ENCODE measurements at places on chromosomes 13 and 19. TPM values are rescaled to one million over a fixed set of nuclear protein-coding genes. Genes with fewer than 3 reads are reported as not detected.

GRCh38 chr13:93116809-93117208 lies 109.8 kb upstream of the GPC6 start:
- no peak for DNase-seq

The KCNN1 gene
- polyA plus RNA-seq = not detected

DNA sequence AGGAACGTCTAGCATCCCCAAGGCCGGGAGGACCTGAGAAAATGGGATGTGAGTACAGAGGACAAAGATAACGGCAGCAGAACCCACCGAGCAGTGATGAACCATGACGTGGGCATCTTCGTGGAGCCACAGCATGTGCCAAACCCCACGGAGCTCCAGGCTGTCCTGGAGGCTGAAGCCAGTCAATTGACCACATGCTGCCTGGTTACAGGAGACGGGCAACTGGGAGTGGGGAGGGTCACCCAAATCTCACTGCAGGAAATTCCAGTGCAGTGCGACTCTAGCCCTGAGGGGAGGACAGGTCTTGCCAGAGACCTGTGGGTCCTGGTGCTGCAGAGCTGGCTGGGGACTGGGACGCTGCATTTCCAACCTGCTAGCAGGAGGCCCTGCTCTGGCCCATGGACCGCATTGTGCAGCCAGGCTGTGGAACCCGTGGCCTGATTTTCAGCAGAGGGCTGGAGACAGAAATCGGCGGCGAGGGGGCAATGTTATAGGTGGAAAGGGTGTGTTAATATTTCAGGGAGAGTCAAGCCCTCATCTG lies 3.2 kb upstream of the GRTP1 start:
- no peak for DNase-seq

The APOC4 gene
- not detected for polyA plus RNA-seq

The THSD8 gene
- polyA plus RNA-seq = 10.8 TPM

GRCh38 chr13:100339411-100339940 lies 249.1 kb downstream of the GGACT start:
- DNase-seq = no peak

- peak; percentile 57 for DNase-seq
Observed at GRCh38 chr19:1590641-1591397, 1.8 kb downstream of the MBD3 start.

The USPL1 gene
- 7.9 TPM for polyA plus RNA-seq

GRCh38 chr19:33388725-33389420 lies 15.4 kb downstream of the CEBPG start:
- DNase-seq = no peak

The TMPRSS9 gene
- 0.28 TPM for polyA plus RNA-seq

The SHISA2 gene
- polyA plus RNA-seq = 0.35 TPM

The RPL36 gene
- polyA plus RNA-seq = 1,128 TPM

The CEACAM3 gene
- polyA plus RNA-seq = not detected

GRCh38 chr13:20460761-20461160 lies 64.9 kb downstream of the CRYL1 start:
- DNase-seq = no peak

- no peak for DNase-seq
Observed at GRCh38 chr19:44557933-44558332, 28.5 kb upstream of the CEACAM20 start.

The IL12RB1 gene
- polyA plus RNA-seq = not detected

- DNase-seq = no peak
Observed at GRCh38 chr13:35594096-35594495, 117.6 kb upstream of the MAB21L1 start.

The PPM1N gene
- polyA plus RNA-seq = 0.33 TPM

The LILRA1 gene
- not detected for polyA plus RNA-seq

DNA sequence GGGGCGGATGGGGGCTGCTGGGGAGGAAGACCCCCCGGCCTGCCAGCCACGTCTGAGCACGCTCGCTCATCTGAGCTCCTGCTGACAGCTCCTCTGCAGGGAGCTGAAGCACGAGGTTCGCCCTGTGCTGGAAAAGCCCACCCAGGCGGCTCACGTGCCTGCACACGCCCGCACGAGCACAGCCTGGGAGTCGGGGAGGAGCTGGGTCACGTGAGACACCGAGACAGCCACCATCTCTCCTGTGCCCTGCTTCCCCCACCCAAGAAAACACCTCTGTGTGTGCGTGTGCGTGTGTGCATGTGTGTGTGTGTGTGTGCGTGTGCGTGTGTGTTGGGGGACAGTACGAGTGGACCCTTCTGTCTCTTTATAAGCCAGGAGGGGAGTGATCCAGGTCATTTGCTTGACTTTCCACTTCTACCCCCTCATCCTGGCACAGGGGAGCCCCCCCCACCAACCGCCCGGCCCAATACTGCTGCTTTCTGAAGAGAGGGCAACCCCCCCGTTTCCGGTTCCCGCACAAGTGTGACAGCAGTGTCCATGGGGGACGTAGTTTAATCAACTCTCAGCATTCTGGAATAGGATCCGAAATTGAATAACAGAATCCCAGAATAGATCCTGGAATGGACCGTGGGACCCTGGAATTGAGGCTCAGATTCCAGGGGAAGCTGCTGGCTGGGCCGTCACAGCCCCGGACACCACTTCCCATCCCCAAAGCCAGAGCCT lies 42.5 kb downstream of the CELF5 start:
- DNase-seq = no peak

- DNase-seq = no peak
Observed at GRCh38 chr13:91238036-91238435, 109.5 kb upstream of the MIR17HG start.

Data from GM23248 (cell line).